ENCODE measurements at places on chromosomes 2 and 18.

DNA sequence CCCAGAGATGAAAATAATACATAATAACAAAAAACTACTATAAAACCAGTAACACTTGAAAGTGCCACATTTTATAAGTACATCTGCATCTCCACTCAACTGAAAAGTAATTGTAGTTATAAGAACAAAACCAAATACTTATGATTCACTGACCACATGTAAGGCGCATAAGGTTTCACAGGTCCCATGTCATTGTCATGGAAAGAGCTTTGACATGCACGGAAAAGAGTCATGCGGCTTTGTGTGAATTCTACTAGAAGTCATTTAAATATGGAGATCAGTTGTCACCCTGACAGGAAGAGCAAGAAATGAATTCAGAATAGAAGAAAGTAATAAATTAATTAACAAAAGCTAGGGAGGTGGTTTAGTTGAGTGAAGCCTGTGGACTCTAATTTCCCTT, 459.1 kb downstream of the CDH2 start:
- H3K27ac ChIP-seq, result no peak overlapping the region
- no peaks in the 10 kb centered on the region for H3K27me3 ChIP-seq
- no peak for DNase-seq
- no peak overlapping the region for H3K4me3 ChIP-seq
- no peaks in the 10 kb centered on the region for H3K4me1 ChIP-seq

DNA sequence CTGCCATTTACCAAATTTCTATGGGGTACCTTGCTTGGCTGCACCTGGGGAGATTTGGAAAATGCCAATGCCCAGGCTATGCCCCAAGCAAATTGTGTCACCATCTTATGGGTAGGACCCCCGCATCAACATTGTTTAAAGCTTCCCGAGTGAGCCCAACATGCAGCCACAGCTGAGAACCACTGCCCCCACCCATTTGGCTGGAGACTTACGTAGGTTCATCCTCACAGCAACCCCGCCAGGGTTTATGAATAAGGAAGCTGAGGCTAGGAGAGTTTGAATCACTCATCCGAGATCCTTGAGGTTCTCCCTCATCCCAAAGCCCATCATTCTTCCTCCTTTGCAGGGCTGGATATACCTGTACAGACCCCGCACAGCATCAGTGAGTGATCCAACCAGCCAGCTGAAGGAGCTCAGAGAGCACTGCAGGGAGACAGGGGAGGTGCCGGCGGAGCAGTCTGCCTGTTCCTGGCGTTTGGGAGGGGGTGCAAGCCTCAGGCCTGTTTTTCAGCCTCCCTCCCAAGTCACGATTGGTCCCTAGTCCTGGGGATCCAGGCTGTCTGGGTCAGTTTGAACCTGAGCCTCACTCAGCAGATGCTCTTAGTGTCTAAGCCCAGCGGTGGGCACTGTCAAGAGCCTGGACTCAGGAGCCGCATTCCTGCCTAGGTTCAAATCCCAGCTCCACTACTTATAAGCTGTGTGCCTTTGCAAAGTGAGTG, 164.9 kb downstream of the SMAD7 start:
- DNase-seq, result no peak
- H3K4me3 ChIP-seq, result no peak overlapping the region
- H3K27ac ChIP-seq, result no peak overlapping the region
- H3K27me3 ChIP-seq, result no peaks in the 10 kb centered on the region

- peaks cover 2% of the 10 kb centered on the region for H3K4me1 ChIP-seq
Measured at GRCh38 chr2:17251171-17251570, 267.1 kb downstream of the RAD51AP2 start.

DNA sequence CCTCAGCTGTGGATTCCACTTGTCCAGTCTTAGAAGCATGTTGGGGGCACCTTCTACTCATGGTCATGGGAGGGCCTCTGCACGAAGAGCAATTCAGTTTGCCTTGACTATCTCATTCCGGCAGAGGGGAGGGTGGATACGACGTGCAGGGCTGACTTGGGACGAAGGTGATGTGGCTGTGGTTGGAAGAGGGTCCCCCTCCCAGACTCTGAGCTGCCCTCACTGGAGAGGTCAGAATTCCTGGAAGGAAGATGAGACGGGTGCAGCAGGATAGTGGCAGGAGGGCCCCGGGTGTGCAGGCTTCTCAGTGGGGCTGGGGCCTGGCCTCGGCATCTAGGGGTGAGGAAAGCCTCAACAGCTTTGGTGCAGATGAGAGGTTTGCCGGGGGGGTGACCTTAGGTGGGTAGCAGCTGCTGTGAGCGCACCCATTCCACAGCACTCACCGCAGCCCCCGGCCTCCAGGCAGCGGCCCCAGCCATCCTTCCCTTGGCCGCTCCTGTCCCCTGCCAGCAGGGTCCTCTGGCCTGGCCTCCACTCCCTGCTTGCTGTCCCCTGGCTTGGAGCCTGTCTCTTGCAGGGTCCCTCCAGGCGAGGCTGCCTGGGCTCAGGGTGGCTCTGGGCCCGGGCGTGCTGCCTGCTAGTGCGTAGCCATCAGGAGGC, 3.2 kb downstream of the RNPEPL1 start:
- H3K4me3 ChIP-seq, result peak overlapping the region; percentile 22
- H3K4me1 ChIP-seq, result peaks cover 29% of the 10 kb centered on the region
- DNase-seq, result no peak
- H3K36me3 ChIP-seq, result peaks cover 11% of the 10 kb centered on the region

- H3K27me3 ChIP-seq, result peaks cover 14% of the 10 kb centered on the region
- H3K4me3 ChIP-seq, result no peak overlapping the region
- no peak overlapping the region for H3K27ac ChIP-seq
- H3K36me3 ChIP-seq, result no peaks in the 10 kb centered on the region
Measured at GRCh38 chr18:48360376-48361021, 48.7 kb downstream of the ZBTB7C start.

GRCh38 chr2:100417711-100418124, 250 bp upstream of the CHST10 start:
- H3K27ac ChIP-seq, result no peak overlapping the region
- H3K4me1 ChIP-seq, result peaks cover 17% of the 10 kb centered on the region

GRCh38 chr2:62362561-62362960, 143.4 kb downstream of the TMEM17 start:
- H3K36me3 ChIP-seq, result no peaks in the 10 kb centered on the region
- no peak for DNase-seq
- peaks cover 9% of the 10 kb centered on the region for H3K4me1 ChIP-seq
- no peaks in the 10 kb centered on the region for H3K27me3 ChIP-seq

GRCh38 chr2:133568598-133568997, 335 bp upstream of the NCKAP5 start:
- no peak overlapping the region for H3K4me3 ChIP-seq
- H3K27ac ChIP-seq, result no peak overlapping the region
- no peak for DNase-seq
- no peaks in the 10 kb centered on the region for H3K36me3 ChIP-seq

GRCh38 chr2:202376460-202377206, 506 bp downstream of the BMPR2 start:
- H3K36me3 ChIP-seq, result no peaks in the 10 kb centered on the region
- peaks cover 24% of the 10 kb centered on the region for H3K4me1 ChIP-seq
- no peaks in the 10 kb centered on the region for H3K27me3 ChIP-seq
- no peak for DNase-seq
- H3K4me3 ChIP-seq, result peak overlapping the region; percentile 96
- H3K27ac ChIP-seq, result peak overlapping the region; percentile 67

DNA sequence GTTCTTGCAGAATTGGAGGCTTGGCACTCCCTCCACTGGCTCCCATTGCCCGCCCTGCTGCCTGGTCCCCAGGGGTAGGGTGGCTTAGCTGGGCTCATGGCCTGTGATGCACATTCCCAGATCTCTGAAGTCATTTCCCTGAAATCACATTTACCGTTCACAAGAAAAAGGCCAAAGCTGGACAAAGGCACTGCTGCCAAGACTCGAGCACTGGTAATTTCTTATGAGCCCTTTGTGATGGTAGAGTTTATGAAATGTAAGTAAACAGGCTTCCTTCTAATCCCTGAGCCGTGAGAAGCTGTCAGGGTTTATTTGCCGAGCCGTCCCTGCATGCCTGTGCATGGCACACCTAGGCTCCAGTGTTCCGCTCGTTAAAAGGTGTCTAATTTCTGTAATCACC, 247.2 kb upstream of the EPAS1 start:
- H3K4me1 ChIP-seq, result no peaks in the 10 kb centered on the region
- H3K27me3 ChIP-seq, result no peaks in the 10 kb centered on the region
- DNase-seq, result no peak
- H3K4me3 ChIP-seq, result no peak overlapping the region
- peaks cover 29% of the 10 kb centered on the region for H3K36me3 ChIP-seq

GRCh38 chr2:66717973-66718372, 283.0 kb downstream of the MEIS1 start:
- H3K36me3 ChIP-seq, result no peaks in the 10 kb centered on the region
- peaks cover 3% of the 10 kb centered on the region for H3K27me3 ChIP-seq
- H3K4me1 ChIP-seq, result no peaks in the 10 kb centered on the region
- H3K4me3 ChIP-seq, result no peak overlapping the region

DNA sequence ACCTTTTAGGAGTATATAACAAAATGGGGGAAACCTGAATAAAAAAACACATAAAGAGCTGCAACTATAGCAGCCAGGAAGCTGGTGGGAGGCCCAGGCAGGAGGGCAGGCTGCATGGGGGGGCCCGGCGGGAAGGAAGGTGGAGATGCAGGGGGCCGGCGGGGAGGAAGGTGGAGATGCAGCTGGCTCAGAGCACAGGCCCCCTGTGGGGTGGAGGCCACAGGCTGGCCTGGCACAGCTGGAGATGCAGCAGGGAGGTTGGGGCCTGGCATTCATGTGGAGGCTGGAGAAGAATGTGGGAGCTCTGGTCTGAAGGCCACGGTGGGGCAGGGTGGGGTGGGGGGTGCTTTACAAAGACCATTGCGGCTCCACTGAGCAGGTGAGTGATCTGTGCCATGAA, 31.4 kb downstream of the FAM228A start:
- peaks cover 67% of the 10 kb centered on the region for H3K36me3 ChIP-seq
- no peaks in the 10 kb centered on the region for H3K27me3 ChIP-seq
- no peaks in the 10 kb centered on the region for H3K4me1 ChIP-seq
- no peak overlapping the region for H3K27ac ChIP-seq
- DNase-seq, result no peak

GRCh38 chr2:146108993-146109392, 1589.1 kb upstream of the ZEB2 start:
- H3K36me3 ChIP-seq, result no peaks in the 10 kb centered on the region
- H3K27ac ChIP-seq, result no peak overlapping the region
- no peak overlapping the region for H3K4me3 ChIP-seq
- no peak for DNase-seq
